ENCODE measurements at places on chromosomes 4 and X. TPM values are rescaled to one million over a fixed set of nuclear protein-coding genes. Genes with fewer than 3 reads are reported as not detected.

The AGTR2 gene
- not detected for total RNA-seq

The HS6ST2 gene
- total RNA-seq: 0.13 TPM

The CCSER1 gene
- 1.1 TPM for total RNA-seq

The TCP11X2 gene
- not detected for total RNA-seq

The BST1 gene
- total RNA-seq: 154 TPM

The MOB1B gene
- 17.2 TPM for total RNA-seq

The LRAT gene
- total RNA-seq: not detected

The CSAG2 gene
- not detected for total RNA-seq

The MFAP3L gene
- 0.16 TPM for total RNA-seq

The SLC26A1 gene
- 0.13 TPM for total RNA-seq

The RXFP1 gene
- total RNA-seq: not detected

The MAGEA10 gene
- not detected for total RNA-seq

The NUDT10 gene
- total RNA-seq: 0.13 TPM

The FRMPD4 gene
- 0.16 TPM for total RNA-seq

The YY2 gene
- total RNA-seq: 3.6 TPM

The SLC16A2 gene
- total RNA-seq: 0.82 TPM

The SPANXN3 gene
- not detected for total RNA-seq

The PDCL2 gene
- not detected for total RNA-seq

The GAGE13 gene
- not detected for total RNA-seq

The UCP1 gene
- not detected for total RNA-seq

The MAGEE2 gene
- not detected for total RNA-seq

Measured in bladder microvascular endothelial cell (primary cell).